Stimulated activated naive CD4-positive, alpha-beta T cell treated with Interleukin-2 at 50 U/mL for 16 hours (primary cell): ENCODE measurements at places on chromosomes 4 and X.

- DNase-seq: no peak
These were observed 21.5 kb downstream of the NAT8L start for GRCh38 chr4:2080429-2081300.

DNA sequence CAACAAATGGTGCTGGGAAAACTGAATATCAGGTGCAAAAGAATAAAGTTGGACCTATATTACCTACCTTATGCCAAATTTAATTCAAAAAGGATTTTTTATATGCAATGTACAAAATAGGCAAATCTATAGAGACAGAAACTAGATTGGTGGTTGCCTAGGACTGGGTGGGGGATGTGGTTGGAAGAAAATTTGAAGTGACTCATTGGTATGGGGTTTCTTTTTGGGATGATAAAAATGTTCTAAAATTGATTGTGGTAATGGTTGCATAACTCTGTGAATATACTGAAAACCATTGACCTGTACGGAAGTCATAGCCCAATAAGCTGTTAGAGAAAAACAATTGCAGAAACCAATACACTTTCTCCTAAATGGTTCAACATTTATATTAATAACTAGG, 72.1 kb downstream of the COL4A5 start:
- DNase-seq: no peak

DNA sequence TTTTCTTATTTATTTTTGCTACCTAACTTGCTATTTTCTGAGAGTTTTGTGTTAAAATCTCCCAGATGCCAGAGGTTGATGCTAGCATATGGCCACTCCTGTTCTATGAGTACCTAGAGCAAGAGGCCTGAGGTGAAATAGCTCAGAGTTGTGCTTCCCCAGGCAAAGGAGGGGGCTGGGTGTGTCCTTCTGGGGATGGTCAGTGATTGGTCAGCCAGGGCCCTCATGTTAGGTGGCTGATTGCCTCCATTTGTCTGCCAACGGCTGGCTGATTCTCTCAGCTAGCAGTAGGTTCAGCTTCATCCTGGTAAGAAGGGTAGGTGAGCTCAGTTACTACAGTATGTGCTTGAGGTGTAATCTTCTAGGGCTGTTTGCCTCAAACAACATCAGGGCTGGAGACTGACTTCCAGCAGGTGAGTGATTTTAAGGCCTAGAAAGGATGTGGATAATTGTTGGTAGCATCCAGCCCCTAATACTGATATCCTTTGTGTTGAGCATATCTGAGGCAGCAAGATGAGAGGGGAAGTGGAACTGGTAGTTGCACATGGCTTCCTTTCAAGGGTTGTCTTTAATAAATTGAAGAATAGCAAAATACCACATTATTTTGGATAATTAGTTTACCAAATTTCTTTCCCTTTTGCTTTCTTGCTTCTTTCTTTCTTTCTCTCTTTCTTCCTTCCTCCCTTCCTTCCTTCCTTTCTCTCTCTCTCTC, 62.5 kb upstream of the RHOH start:
- no peak for DNase-seq

- DNase-seq: no peak
These were observed 134.7 kb downstream of the PALLD start for GRCh38 chr4:168631241-168632162.

GRCh38 chr4:176789955-176790354, 2.8 kb downstream of the VEGFC start:
- DNase-seq: no peak

GRCh38 chr4:135508006-135508714, 1306.6 kb upstream of the PABPC4L start:
- no peak for DNase-seq

DNA sequence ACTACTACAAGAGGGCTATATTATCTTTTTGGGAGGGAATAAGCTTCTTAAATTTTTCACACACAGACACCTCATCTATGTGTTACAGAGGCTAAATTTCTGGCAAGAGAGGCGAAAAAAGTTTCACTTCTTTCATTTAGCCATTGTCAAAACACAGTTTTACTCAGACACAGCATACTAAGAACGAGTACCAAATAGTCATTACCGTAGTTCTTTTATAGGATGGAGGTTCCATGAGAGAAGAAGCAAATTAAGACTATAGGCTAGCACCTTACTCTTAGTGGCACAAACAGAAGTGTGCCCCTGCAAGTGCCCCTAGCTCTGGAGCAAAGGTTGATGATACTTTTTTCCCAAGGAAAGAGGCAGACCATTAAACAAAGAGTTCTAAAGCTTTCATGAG, 26.2 kb downstream of the UGT2B7 start:
- DNase-seq: no peak

- no peak for DNase-seq
These were observed 408.6 kb downstream of the PPP3CA start for GRCh38 chr4:100938698-100939097.

- DNase-seq: no peak
These were observed 196.2 kb downstream of the SNCA start for GRCh38 chr4:89640620-89641366.

- no peak for DNase-seq
These were observed 250.0 kb upstream of the SLC7A11 start for GRCh38 chr4:138492176-138492575.
